ENCODE measurements at places on chromosomes 12 and 14.

DNA sequence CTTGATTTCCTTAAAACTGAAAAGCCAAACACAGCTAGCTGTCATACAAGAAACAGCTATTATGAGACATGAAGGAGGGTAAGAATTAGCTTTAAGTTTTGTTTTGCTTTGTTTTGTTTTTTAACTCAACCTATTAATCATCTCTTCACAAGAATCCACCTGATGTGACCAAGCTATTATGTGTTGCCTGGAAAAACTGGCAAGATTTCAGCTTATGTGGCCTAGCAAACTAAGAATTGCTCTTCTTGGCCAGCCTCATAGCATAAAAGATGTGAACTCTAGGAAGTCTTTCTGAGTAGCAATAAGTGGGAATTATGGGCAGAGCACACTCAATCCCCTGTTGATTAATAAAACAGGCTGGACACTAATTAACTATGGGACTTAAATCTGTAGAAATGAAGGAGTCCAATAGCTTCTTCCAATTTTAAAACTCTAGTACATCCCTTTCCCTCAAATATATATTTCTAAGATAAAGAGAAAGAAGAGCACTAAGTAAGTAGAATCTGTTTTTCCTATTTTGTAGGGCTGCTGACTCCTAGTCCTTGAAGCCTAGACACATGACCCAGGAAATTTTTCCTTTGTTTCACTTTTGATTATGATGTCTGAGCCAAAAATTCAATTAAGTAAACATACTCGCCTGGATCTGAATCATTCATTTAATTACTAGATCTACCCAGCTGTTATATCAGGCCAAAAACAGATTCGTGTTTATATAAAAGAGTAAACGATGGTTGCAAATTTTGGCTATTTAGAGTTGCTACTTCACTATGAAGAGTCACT, 75.7 kb downstream of the GTF2A1 start:
- DNase-seq, result no peak

DNA sequence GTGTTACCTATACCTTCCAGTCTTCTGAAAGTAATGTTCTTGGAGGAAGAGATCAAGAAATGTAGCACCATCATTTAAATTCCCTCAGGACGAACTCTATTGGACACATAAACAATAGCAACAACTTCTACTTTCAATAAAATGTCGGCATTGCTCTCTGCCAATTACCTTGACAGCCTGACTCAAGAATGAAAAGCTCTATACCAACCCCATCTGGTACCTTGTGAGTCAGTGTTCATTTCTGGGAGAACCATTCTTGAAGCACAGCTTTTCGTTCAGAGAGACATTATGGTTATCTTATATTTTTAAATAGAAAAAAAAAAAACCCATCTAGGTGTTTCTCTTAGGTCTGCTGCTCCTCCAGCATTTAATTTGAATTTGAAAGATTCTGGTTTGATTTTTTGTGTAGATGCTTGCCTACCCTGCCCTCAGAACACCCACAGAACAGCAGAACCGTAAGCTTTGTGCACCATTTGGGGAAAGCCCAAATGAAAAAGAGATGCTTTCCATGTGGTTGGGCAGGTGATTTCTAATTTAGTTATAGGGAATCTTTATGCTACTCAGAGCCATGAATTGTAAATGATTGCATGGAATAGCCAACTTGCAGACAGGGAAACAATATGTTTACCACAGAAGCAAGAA, 156.0 kb downstream of the SAMD4A start:
- no peak for DNase-seq

DNA sequence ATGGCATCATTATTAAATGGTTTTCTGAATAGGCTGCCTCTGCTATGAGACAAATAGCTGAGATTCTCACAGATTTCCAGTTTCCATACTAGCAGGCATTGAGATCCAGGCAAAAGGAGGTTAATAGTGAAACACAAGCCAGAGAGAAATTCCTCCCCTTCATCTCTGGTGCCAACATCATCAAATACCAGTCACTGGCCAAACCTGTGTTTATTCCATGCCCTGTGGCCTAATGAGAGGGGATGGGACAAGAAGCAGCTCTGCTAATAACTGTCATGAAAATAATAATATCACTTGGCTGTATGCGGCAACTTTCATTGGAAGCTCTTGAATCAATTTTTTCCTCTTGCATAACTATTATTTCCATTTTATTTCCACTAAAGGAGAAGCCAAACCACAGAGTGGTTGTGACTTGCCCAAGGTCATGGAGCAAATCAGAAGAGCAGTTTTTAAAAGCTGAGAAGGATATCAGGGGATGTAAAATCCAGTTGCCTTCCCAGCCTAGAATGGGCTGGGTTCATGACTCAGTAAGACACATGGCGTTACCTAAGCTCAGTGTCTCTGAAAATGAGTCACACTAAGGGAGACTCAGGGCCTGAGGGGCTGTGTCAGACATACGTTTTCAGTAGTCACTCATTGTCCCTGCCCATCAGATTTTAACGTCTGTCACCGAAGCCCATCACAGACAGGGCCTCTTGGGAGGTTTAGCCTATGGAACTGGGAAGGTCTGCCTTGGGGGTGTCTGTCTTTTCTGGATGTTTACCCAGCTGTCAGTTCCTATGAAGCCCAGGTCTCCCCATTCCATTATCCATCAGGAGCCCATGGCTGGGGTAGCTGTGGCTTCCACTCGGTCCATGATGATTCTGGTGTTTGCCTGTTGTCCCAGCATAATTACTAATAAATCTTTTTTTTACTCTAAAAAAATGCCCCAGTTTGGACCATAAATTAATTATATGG, 208.8 kb upstream of the EEA1 start:
- no peak for DNase-seq

GRCh38 chr14:82052778-82053177, 519.1 kb upstream of the SEL1L start:
- no peak for DNase-seq

DNA sequence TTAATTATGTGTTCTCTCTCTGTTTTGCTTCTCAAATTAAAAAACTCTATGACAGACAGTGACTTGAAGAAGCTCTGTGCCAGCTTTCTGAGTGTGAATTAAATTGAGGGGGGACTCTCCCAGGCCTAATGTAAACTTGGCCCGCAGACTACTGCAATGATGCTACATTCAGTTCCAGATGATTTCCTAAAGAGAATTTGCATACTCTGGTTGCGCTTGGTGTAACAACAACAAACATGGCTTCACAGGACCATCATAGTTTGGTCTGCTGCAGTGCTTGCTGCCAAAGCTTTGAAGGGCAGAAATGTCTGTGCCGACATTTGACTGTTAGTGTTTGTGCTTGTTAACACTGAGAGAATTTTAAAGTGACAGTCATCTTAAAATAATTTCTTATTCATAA, 25.0 kb downstream of the CFAP54 start:
- DNase-seq, result no peak

DNA sequence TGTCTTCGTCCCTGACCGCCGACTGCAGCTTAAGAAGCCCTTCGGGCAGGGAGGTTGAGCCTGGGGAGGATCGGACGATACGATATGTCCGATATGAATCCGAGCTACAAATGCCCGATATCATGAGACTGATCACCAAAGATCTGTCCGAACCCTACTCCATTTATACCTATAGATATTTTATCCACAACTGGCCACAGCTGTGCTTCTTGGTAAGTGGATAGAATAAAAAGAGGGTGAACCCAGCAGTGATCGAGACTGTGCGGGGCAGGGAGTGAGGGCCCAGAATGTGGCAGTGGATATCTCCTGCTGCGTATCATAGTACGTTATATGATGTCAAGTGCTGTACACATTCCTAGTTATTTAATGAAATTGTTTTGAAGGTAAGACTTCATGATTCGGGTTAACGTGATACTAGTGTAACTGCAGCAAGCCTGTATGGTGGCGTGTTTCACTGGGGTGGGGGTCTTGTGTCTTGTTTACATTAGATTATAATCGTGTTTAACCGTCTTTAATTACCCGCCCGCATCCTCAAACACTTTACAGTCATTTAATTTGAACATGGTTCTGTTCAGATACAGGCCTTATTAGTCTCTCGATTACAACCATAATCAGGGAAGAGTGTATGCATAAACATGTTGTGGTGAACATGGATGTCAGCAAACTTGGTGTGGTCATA, 1.3 kb downstream of the NAA30 start:
- DNase-seq, result no peak

DNA sequence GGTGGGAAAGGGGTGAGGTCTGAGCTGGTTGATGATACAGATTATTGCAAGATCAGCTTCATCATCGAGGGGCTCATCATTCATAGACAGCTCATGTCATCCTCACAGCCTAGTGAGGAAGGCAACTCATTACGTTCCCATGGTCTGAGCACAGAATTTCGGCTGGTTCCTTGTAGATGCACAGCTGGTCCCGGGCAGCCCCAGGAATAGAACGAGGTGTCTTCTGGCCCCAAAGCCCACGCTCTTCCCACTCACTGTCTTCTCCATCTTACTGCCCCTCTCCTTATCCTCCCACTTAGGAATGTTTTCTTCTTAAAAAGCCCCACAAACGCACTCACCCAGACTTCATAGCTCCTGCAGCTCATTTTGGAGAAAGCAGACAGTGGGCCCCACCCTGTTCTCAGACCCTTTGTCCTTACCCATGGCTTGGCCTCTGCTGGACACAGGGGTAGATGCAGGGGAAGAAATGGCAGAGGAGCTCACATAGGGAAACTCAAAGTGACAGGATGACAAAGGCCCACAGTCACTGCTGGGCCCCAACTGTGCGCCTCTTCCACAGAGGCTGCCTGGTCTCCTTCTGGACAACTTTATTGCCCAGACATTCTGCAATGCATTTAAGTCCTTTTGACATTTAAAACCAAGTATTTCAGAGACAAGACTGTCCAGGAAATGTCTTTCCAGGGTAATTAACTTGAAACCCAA, 162.2 kb downstream of the ADGRD1 start:
- no peak for DNase-seq

- no peak for DNase-seq
These were observed 400 bp downstream of the ADCY6 start for GRCh38 chr12:48788524-48788853.

- no peak for DNase-seq
These were observed 121.3 kb upstream of the MAX start for GRCh38 chr14:65223636-65224035.

DNA sequence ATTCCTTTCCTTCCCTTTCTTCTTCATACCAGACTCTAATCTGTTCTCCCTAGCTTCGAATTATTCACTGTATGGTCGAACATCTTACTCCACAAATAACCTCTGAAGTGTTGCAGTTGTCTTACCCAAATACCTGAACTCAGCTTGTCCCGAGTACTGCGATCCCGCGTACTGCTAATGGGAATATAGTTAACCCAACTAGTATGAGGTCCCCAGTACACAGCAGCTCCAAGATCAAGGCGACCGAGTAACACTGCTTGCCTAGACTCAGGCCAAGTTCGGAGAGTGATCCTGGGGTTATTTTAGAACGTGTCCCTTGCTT, 462 bp upstream of the ETNK1 start:
- no peak for DNase-seq

DNA sequence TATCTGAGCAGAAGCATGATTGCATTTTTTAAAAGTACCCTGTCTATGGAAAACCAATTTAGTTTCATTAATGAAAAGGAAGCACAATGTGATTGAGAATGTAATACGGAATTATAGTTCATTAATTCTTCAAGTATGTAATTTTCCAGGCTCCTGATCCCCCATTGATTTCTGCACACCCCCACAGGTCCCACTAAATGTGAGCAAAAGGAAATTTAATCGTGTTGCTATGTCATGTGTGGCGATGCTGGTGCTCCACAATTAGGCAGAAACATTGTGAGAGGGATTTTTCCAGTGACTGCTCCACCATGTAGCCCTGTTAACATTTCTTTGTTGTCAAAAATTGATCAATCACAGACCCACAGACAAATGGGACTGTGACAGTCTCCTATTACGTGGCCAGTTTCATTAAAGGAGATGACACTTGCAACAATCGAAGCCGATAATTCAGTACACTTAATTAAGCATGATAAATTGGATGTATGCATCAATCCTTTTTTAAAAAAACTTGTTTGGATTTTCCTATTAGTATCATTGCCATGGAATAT, 306.0 kb downstream of the NELL2 start:
- DNase-seq, result no peak

- no peak for DNase-seq
These were observed 36.5 kb downstream of the PAPLN start for GRCh38 chr14:73273799-73274198.

DNA sequence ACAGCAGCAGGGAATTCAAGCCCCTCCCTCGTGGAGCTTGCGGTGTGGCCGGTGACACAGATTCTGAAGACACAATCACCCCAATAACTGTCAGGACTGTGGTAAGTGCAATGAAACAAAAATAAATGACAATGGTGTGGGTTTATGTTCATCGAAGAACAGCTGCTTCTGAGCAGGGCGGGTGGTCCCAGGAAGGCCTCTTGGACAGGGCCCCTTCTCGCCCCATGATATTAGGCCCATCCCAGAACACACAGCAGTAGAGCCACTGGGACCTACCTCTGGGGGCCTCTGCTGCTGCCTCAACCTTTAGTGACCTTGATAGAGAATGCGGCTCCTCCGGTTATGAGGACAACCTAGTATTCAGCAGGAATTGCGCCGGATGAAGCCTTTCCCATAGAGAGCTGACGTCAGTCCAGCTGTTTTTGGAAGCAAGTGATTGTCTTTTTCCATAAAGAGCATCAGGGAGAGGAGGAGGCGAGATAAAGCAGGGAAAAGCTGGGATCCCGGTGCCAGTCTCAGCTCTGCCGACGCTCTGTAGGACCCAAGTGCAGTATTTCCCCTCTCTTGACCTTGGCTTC, 84.1 kb upstream of the BCL11B start:
- no peak for DNase-seq

DNA sequence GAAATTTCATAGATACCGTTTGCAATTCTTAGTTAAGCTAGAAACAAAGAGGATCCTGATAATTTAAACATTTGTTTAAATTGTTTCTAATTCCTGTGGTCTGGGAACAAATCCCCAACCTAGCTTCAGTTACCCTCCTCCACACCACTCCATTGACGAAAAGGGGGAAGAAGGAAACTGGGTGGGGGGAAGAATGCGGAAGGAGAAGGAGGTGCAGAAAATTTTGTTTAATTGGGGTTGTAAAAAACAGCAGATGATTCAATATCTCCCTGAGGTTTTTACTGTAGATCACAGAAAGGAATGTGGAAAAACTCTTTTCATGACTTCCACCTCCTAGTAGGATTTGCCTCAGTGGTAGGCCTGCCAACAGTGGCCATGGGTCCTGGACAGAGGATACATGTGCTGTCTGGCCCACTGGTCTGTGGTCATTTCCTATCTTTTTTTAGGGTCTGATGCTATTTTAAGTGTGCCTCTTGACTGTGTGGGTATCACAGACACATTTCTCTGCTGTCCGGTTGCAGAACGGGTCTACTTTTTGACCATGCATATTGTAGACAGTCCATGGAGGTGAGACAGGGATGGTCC, 122.9 kb upstream of the PCED1B start:
- DNase-seq, result no peak

GRCh38 chr12:66823857-66824570, 145.1 kb upstream of the GRIP1 start:
- no peak for DNase-seq

- no peak for DNase-seq
These were observed 98.9 kb upstream of the PLEKHG7 start for GRCh38 chr12:92603741-92604432.

DNA sequence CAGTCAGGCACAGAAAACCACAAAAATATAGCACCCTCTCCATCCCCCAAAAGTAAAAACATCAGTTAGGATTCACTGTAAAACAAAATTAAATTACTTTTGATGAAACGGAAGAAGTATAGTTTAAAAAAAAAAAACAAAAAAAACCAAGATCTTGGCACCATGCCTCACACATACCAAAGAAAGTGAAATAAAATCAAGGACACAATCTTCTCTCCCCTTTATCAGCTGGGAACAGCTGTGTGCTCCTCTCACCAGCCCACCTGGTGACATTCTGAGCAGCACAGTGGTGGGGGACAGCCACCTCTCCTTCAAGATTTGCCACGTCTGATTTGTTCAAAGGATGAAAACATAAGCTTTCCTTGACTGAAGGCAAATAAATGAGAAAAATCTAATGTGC, 55.5 kb downstream of the ESR2 start:
- DNase-seq, result no peak

Data from stimulated activated CD4-positive, alpha-beta T cell treated with anti-CD3 and anti-CD28 coated beads, TNF-alpha, amount 100 ng/mL, for 1 hour (primary cell).